ENCODE measurements at places on chromosomes 3 and 15. TPM values are rescaled to one million over a fixed set of nuclear protein-coding genes. Genes with fewer than 3 reads are reported as not detected.
A peak's percentile ranks its signal among the peaks of the same experiment; 100 is the strongest.

DNA sequence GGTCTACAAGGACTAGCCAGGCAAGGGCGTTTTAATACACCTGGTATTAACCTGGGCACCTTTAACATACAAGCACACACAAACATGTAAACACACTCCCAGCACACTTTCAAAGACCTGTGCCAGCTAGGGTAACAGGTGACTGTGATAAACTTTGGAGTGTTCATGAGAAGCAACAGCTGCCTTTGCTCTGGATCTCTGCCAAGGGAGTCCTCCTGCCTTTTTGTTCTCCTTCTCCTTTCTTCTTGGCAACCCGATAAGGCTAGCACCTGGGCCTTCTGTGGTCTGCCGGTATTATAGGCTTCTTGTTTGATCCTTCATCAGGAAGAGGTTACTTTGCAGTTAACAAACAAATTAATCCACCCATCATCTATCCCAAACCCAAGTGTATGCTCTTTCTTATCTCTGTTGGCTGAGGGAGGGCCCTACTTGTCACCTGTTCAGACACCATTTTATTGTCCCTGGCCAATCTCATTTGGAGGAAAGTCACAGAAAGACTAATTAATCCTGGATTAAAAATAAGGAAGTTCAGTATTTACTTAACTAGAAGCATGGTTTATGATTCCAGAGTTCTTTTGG lies at the start of gene RETNLB:
TSS of gene RETNLB (minus strand) at position 7 of the 579 bp plus-strand sequence. CDS start 225 bp downstream, outside the sequence.
- no peak for DNase-seq

GRCh38 chr3:541062-541801 lies 344.7 kb downstream of the CHL1 start:
- peak; percentile 13 for DNase-seq

DNA sequence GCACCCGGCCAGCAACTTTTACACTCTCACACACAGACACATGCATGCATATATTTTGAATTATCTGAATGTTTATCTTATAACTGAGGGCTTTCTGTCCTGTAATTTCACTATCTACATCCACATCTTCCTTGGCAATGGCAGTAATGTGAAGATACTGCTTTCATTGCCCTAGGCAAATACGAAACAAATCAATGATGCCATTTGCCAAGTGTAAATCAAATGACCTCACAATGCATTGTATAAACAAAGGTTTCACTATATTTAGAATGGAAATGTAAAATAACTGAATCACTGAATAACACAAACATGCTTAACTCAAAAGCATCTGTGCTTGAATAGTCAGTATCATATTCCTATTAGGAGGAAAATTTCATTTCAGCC lies 455.6 kb downstream of the TBL1XR1 start:
- no peak for DNase-seq

DNA sequence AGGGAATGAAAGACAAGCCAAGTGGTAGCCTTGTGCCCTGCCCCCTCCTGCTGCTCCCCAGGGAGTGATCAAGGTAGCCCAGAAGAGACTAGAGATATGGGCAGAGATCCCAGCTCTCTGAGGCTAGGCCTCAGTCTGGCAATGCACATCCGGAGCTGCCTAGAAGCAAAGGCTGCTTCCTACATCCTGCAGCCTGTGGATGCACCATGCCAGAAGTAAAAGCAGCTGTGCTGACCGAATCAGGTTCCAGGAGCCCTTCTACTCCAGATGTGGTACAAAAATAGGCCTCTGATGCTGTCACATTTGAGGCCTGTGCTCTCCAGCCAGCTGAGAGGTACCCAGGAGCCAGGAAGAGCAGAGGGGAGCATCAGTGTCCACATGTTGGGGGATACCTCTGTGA lies 16.0 kb downstream of the TRAIP start:
- DNase-seq, result no peak

C15orf62 gene
- total RNA-seq, result 0.08 TPM

GOLIM4 gene
- 34.4 TPM for total RNA-seq

LEKR1 gene
- total RNA-seq, result not detected

Measured in GM23338 (cell line).